ENCODE measurements at places on chromosomes 3 and 15. TPM values are rescaled to one million over a fixed set of nuclear protein-coding genes. Genes with fewer than 3 reads are reported as not detected.

Gene ELL3
- 0.73 TPM for total RNA-seq

Gene ATP11B
- total RNA-seq: 79.5 TPM

Gene MANF
- 19.3 TPM for total RNA-seq

Gene UROC1
- total RNA-seq: 0.27 TPM

Gene CCK
- 2.4 TPM for total RNA-seq

Gene FBXL22
- 0.64 TPM for total RNA-seq

Gene CACNA1D
- total RNA-seq: 27.9 TPM

Gene SCN11A
- total RNA-seq: 0.64 TPM

Gene MUSTN1
- total RNA-seq: 0.82 TPM

Gene SLC28A2
- total RNA-seq: not detected

Gene SMCO1
- not detected for total RNA-seq

Gene C3orf22
- total RNA-seq: 0.18 TPM
